ENCODE measurements at places on chromosomes 1 and 21.

DNA sequence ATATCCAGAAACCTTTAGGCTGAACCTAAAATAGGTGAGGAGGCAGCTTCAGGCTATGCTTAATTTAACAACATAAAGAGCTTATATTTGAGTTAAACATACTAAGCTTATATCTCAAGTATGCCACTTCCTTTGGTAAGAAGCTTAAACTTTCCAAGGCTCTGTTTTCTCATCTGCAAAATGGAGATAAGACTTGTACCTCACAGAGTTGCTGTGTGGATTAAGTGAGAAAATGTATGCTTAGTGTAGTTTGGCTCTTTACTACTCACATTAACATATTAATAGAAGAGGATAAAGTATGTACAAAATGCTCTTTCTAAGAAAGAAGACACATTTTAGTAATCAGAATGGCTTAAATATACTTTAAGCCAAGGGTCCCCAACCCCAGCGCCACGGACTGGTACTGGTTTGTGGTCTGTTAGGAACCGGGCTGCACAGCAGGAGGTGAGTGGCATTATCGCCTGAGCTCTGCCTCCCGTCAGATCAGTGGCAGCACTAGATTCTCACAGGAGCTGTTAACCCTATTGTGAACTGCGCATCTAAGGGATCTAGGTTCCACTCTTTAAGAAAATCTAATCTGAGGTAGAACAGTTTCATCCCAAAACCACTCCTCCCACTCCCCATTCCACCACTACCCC, 77.2 kb downstream of the HS2ST1 start:
- no peak for DNase-seq

- no peak for DNase-seq
Observed at GRCh38 chr1:27877115-27877416, 4.7 kb downstream of the THEMIS2 start.

DNA sequence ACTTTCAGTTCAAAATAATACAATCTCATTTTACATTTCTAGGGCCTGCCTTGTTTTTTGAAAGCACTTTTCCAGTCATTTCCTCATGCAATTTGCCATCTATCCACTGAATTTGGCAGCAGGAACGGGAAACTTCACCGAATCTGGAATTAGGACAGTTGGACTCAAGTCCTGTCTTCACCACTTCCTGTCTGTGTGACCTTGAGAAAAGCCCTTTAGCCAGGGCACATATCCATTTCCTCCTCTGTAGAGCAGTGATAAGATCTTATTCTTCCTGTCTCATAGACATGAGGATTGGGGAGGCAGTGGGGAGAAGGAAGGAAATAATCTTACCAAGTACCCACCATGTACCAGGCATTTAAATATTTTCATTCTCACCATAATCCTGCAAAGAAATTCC, 12.0 kb downstream of the VAV3 start:
- no peak for DNase-seq

GRCh38 chr1:151370211-151370911, 2.1 kb downstream of the SELENBP1 start:
- DNase-seq, result no peak

- DNase-seq, result no peak
Observed at GRCh38 chr1:64981601-64982533, 15.5 kb upstream of the JAK1 start.

DNA sequence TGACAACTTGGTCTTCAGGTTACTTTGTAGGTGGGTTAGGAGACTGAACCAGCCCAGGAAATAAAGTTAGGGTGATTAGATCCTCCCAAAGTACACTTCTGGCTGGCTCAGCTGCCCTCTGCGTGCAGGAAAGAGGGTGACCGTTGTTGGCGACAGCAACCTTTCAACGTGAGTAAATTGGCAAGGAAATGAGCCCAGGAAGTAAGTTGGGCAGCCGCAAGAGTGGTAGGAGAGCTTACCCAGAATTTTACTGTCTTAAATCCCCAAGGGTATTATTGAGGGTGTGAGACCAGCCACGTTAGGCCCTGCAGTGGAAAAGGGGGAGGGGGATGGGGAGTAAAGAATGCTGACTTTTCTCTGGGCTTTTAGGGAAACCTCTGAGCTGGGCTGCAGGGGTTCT, 1.6 kb downstream of the TENT5C start:
- DNase-seq, result no peak

DNA sequence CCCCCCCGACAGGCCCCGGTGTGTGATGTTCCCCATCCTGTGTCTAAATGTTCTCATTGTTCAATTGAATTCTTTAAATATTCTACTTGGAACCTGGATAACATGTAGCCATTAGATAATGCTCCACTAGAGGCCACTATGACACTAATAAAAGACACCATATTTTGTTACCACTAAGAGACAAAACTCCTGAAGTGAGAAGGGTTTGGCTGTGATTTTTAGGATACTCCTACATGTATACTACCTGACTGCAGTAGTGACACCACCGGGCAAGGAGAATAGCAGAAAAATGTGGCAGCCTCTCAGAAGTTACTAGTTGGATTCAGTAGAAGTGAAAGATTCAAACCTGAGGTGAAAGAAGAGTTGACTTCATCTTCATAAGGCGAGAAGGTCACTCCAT, 36.0 kb downstream of the F5 start:
- DNase-seq, result peak; percentile 11

GRCh38 chr1:45802343-45803298, 791 bp upstream of the MAST2 start:
- DNase-seq, result peak; percentile 43

DNA sequence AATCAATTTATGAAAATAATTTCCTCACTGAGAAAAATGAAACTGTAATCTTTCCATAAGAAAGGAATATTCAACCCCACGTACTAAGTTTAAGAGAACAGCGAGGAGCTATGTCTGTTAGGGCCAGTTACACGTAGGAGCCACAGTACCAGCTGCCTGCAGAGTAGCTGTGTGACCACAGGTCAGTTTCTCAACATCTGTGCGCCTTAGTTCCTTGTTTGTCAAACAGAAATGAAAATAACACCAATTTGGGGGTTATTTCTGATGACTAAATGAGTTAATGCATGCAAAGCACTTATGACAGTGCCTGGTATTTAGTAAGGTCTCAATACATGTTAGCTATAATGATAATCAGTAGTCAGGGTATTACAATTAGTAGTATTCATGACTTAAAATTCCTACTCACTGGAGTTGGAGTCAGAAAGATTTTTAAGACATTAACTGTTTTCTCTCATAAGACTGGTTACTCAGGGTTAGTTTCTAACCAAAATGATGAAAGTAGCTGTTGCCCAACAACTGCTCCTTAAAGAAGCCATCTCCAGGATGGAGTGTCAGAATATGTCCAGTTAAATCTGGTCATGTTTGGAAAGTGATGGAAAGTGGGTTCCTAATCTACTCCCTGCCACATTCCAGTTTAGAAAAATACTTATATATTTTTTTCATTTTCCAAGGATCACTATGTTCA, 85.8 kb upstream of the ZNF648 start:
- DNase-seq, result no peak

DNA sequence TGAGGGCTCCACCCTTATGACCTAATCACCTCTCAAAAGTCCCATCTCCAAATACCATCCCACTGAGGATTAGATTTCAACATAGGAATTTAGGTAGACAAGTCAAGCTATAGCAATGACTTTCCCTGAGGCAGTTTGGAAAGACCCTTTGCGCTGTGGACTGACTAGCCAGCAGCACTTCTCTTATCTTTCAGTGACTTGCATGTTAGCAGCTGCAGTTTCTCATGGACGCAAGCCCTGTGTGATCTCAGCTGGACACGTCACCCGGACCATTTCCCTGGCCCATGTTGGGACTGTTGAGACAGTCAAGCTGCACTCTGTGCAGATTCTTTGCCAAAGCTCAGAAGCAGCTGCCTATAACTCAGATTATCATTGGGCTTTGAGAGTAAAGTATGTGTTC, 408.1 kb upstream of the USP24 start:
- no peak for DNase-seq
